Sigmoid colon (tissue), 7 donors: ENCODE measurements at places on chromosomes 2 and 18.
A peak's percentile ranks its signal among the peaks of the same experiment; 100 is the strongest.

DNA sequence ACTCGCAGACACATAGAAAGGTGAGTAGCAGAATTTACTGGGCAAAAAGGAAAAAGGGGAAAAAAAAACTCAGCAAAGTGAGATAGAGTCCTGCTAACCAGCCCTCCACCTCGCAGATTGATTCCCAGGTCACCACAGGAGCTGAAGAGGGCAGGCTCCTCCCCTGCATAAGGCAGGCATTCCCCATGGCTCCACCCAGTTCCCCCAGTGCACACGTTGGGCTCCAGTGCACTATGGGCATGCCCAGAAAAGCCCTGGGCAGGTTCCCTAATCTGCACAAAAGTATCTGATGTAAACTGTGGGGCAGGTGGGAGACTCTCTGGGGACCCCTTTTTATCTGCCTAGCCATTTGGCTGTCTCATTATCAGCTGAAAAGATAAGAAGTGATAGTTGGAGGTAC is 461.2 kb upstream of the TMEFF2 start:
- DNase-seq: no peak

DNA sequence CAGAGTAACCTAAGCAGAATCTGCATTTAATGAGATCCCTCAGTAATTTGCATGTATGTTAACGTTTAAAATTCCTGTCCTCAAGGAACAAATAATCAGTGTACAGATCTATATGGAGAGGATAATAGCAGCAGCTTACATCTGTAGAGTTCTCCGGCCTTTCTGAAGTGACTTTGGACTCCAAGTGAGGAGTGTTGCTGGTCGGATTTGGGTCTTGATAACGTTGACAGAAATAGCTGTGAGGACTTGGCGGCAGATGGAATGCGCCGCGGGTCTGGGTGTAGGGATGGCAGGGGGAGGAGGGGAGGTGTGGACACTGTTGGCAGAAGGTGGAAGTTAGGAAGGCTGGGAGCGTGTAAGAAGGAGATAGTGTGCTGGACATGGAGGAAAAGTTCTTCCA is 170.9 kb upstream of the GATA6 start:
- no peak for DNase-seq

- no peak for DNase-seq
These were observed 92.2 kb upstream of the ASAP2 start for GRCh38 chr2:9114458-9114857.

GRCh38 chr2:26355038-26355995 is 8.7 kb upstream of the ADGRF3 start:
- DNase-seq: no peak

DNA sequence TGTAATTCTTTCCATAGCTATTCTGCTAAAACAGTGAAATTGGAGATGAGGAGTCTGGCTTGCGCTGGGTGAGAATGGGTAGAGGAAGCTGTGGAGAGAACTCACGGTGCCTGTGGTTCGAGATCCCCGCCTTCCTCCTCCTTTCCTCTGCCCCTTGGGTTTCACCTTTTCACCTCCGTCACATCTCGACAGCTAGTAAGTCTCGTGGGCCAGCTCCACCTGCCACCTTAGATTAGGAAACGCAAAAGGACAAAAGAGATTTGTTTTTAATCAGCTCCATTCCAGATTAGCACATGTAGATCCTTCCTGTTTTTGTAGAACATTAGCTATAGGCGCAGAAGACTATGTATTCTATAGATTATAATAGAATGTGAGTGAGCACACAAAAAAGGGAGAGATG is 20.6 kb downstream of the TRIB2 start:
- DNase-seq: no peak

- DNase-seq: no peak
These were observed 20.4 kb downstream of the GPC1 start for GRCh38 chr2:240455647-240456446.

DNA sequence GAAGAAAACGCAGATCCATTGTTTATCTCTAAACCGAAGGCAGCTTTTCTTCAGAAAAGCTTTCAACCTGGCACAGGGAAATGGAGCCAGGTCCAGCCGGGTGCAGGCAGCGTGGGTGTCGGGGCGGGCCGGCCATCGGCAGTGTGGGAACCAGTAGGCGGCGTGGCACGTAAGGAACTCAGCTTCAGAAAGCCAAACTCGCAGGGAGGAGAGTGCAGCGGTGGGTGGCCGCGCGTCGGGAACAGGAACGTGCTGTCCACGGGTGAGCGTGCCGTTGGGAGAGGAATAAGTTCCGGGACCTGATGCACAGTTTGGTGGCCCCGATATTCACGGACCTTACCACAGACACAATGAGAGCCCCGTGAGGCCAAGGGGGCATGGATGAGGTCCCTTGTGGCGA is 270.4 kb downstream of the TWIST2 start:
- peak; percentile 83 for DNase-seq

DNA sequence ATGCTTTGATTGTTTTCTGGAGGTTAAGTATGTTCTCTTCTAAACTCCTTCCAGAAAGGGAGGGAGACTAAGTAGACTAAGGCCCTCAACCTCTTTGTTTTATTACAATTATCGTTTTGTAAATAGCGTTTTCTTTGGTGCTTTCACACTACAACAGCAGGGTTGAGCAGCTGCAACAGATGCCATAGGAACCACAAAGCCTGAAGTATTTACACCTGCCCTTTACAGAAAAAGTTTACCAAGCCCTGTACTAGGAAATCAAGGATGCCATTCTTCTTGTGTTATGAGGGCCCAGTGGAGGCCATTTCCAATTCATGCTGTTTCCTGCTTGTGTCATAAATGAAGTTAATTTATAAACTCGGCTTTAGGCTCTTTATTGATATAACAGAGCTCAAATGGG is 914.8 kb downstream of the DCDC2C start:
- no peak for DNase-seq

DNA sequence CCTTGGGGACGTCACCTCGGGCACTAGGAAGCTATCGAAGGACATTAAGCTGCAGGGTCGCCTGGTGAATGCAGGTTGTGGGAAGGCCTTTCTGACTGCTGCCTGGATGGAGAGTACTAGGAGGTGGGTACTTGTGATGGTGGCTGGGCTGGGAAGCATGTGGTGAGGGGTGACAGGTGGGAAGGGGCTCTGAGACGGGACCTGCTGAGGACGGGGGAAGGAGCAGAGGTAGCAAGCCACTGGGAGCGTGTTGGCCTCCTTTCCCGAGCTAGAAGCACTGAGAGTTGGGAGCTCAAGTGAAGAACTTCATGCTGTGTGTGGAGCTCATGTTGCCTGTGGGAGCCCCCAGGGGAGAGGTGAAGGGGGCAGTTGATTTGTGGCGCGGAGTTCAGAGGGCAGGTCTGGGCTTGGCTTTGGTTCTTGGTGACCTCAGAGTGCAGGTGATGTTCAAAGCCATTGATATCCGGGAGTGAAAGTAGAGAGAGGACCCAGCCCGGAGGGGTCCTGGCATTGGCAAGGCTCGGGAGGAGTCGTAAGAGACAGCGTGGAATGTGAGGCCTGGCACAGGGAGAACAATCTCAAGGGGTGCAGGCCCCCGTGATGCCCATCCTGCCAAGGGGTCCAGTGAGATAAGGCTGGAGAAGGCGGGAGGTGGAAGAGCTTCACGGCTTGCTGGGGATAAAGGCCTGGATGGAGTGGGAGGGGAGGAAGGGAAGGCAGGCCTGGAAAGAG is 13.2 kb downstream of the MROH2A start:
- no peak for DNase-seq

- no peak for DNase-seq
These were observed 376.4 kb upstream of the ATP5MC3 start for GRCh38 chr2:175557810-175558377.

- DNase-seq: no peak
These were observed 23.3 kb downstream of the CACNB4 start for GRCh38 chr2:152075461-152076050.

GRCh38 chr18:25190472-25190871 is 161.5 kb downstream of the ZNF521 start:
- no peak for DNase-seq

- peak; percentile 82 for DNase-seq
These were observed at the start of gene LYPD6 for GRCh38 chr2:149330127-149331022. Gene LYPD6 (plus strand): TSS chr2:149330587. CDS start chr2:149437709, 107,122 bp downstream.

DNA sequence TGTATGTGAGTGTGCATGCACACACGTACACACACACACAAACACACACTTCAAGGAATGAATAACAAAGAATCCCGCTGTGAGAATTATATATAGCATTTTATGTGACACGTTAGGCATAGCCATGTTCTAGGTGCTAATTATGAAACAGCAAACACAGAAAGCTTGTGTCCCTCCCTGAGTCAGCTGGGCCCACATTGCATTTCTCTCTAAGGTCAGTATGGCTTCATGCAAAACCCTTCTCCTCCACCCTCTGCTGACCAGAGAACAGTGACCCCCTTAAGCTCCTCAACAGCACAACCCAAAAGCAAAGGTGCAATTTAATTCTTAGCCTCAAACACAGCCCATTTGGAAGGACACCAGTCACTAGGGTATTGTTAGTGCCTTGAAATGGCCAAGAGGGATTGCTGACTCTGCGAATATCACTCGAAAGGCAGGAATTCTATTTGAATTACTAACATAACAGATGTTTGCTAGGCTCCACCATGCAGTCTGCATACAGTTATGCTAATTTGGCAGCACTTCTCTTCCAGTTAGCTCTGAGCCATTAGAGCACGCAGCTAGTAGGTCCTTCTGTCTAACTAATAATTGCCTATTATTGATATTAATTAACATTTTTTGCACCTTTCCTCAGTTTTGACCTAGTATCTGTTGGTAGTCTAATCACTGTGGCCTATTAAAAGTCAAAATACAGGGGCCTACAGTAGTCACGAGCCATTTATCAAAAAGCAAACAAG is 149.0 kb downstream of the LNPK start:
- DNase-seq: no peak

DNA sequence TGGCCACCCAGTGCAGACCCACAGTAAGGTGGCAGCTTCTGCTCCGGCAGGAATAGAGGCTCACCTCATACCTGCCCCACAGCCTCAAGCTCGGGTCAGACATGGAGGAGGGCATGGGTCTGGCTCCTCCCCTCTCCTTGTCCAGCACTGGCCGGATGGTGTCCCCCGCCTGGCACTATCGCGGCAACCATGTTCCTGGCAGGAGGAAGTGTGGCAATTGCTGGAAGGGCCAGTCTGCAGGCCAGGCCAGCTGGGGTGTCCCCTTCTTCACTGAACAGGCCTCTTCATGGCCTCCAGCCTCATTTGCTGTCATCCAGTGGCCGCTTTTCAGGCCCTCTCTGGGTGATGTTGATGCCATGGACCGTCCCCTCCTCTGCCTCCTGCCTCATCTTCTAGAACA is 41.4 kb upstream of the SMAD7 start:
- no peak for DNase-seq

GRCh38 chr2:76446872-76447271 is 736.2 kb upstream of the GCFC2 start:
- DNase-seq: no peak

GRCh38 chr2:61421611-61422010 is 49.3 kb downstream of the USP34 start:
- DNase-seq: no peak

DNA sequence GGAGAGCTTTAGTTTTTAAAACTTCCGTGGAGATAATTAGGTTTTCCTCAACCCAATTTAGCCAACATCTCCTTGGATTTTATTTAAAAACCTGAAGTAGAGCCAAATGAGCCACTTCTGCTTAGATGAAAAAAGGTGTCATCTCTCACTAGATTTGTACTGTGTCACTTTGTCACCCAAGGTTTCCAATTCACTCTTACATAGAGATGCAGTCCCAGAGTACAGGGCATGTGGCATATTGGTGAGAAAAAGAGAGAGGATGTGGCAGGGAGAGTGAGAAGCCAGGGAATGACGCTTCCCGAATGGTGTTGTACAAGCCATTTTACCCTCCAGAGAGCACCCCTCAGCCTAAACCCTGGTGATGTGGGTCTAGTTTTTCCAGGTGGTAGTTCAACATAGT is 44.4 kb upstream of the CTLA4 start:
- DNase-seq: no peak
